Left forelimb (tissue), 1 donor: ENCODE measurements at places on chromosomes 2 and 18.

DNA sequence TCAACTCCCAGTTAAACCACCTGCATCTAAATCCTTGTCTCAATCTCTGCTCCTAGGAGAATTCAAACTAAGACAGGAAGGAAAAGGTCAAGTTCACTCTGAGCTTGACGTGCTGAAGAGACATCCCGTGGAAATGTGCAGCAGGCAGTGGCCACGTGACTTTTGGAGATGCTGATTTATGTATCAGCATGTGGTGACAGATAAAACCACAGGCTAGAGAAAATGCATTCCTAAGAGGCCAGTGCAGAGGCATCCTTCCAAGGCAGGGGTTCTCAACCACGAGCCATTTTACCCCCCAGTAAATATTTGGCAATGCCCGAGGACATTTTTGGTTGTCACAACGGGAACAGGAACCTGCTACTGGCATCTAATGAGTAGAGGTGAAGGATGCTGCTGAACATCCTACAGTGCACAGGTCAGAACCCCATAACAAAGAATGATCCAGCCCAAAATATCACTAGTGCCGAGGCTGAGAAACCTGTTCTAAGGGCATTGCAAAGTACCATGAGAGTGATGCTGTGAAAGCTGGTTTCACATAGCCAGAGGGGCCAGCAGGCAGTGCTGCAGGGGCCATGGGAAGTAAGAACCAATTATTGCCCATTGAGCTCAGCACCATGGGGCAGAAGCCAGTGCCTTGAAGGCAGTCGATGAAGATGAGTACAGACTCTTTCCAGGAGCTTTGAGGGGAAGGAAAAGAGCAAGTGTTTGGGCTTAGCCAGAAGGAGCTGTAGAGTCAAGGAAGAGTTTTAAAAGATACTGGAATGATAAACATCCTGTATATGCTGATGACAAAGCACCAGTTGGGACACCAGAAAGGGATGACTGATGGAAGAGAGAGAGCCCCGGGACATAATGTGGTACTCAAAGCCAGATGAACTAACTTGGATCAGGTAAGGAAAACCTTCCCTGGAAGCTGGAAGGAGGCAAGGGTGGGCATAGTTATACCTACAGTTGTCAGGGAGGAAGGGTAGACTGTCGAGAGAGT is 174.6 kb downstream of the HAUS1 start:
- no peak for DNase-seq

- DNase-seq = no peak
These were observed 51.2 kb upstream of the HAAO start for GRCh38 chr2:42843611-42844010.

DNA sequence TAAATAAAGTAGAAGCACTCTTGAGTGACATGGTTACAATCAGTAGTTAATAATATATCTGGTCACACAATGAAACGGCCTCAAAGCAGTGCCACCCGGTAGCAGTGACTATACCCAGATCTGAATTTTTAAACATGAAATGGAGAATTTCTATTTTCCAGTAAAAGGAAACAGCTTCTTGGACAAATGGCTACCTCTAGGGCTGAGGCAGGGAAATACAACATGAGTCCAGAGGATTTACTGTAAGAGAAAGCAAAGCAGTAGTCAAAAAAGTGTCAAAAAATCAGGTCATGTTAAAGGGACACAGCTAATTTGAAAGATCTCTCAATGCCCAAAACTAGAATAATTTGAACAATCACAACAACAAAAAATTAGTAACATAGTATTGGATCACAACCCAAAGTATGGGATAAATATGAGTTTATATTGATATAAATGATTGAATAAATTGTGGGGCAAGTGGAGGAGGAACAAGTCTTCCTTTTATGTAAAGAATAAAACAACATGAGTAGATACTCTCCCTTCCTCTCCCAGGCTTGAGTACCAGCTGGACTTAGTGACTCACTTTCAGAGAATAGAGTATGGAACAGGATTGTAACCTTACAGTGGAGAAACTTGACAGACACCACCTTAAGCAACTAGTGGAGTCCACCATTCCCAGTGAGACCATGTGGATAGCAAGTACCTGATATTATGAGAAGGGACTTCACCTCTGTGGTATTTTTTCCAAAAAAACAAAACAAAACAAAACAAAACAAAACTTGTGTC is 180.8 kb downstream of the MBD2 start:
- DNase-seq = no peak

DNA sequence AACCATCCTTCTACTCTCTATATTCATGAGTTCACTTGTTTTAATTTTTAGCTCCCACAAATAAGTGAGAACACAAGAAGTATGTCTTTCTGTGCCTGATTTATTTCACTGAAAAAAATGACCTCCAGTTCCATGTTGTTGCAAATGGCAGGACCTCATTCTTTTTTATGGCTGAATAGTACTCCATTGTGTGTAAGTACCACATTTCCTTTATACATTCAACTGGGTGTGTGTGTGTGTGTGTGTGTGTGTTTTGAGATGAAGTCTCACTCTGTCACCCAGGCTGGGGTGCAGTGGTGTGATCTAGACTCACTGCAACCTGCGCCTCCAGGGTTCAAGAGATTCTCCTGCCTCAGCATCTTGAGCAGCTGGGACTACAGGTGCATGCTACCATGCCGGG is 41.2 kb downstream of the KCNG3 start:
- no peak for DNase-seq

DNA sequence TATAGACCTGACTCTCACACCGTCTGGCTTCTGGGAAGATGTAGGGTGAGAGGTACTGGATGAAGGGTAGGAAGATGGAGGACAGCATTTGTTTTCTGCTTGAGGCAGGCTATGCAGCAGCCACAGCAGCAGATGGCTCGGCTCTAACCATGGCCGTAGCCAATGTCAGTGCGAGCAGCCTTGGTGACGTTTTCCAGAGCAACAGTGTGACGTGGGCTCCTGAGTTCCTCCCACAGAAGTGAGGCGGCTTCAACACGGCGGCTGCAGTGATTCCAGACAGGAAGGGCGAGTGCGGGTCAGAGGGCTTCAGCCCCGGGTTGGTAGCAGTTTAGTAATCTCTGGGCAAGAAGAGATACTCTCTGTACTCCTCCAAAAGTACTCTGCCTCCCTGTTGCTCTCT is 133.0 kb upstream of the MYT1L start:
- DNase-seq = no peak

- no peak for DNase-seq
These were observed 37.6 kb downstream of the NXPH2 start for GRCh38 chr2:138742441-138743057.

- peak; percentile 18 for DNase-seq
These were observed 97.0 kb upstream of the NCK2 start for GRCh38 chr2:105647731-105648130.

- no peak for DNase-seq
These were observed 70.6 kb downstream of the TSN start for GRCh38 chr2:121826036-121826435.

DNA sequence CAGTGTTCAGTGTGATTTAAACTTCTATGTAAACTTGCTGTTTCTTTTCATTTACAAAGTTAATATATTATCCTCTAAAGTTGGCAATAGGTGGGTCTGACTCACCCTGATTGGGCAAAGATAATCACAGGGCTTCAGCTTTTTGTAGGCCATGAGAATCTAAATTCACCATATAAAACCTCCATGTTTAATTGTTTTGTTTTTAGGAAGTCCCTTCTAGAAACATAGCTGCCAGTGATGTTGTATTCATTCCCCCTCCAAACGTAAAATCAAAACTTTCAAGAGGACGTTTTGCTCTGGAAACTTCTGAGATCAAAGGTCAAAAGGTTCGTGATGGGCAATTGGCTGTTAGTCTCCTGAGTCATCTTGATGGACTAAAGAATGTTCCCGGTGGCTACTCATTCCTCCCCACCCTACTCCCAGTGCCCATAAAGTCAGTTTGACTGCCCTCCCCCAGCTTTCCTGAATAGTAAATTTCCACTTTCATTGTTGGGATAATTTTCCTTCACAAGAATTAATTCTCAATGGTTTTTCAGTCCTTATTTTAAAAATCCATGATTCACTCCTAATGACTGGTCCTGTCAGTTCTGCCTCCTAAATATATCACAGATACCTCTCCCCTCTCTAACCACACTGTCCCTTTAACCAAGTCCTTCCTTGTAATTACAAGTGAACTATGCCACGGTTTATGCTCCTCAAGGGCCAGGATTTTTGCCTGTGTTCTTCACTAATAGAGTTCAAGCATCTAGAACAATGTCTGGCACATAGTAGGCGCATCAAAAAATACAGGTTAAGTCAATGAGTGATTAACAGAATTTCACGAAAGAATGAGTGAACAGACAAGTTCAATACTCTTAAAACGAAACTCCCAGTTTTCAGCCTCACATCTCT is 164.4 kb upstream of the VRK2 start:
- no peak for DNase-seq

GRCh38 chr2:16654833-16655444 is 10.7 kb downstream of the CYRIA start:
- DNase-seq = no peak

DNA sequence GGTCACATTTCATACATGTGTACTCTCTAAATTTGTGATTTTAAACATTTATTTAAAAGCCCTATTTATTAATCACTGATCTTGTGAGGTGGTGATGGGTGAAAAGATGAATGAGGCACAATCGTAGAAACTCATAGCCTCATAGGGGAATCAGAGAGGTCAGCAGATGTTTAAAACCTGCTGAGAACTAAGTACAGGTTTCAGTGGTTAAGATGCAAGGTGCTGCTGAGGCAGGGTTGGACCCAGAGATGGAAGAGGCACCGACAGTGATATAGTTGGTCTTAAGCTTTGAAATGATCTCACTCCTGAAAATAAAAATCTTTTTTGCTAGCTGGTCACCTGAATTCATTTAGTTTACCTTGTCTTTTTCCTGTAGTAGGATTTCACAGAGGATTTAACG is 49.6 kb downstream of the LINC00305 start:
- DNase-seq = no peak

- no peak for DNase-seq
These were observed 126.5 kb upstream of the ATP5MC3 start for GRCh38 chr2:175308005-175308404.

GRCh38 chr2:23603581-23603980 is 218.6 kb downstream of the KLHL29 start:
- DNase-seq = no peak
